ENCODE measurements at places on chromosomes 5 and 9. TPM values are rescaled to one million over a fixed set of nuclear protein-coding genes. Genes with fewer than 3 reads are reported as not detected.

Gene GPR150
- 3.4 TPM for total RNA-seq

Gene SPATA9
- not detected for total RNA-seq

Gene PDE6A
- total RNA-seq: not detected

Gene PCDHB12
- total RNA-seq: 8.4 TPM

Gene IGIP
- 67.6 TPM for total RNA-seq

Gene TRIM52
- 42.6 TPM for total RNA-seq

Gene RMRP
- total RNA-seq: 4,696 TPM

Gene GADD45G
- 6.9 TPM for total RNA-seq

Gene PCDHB11
- total RNA-seq: 9.5 TPM

Gene MCCC2
- 27.6 TPM for total RNA-seq

Gene MYOT
- total RNA-seq: 2.9 TPM

Gene IFNA2
- 2.5 TPM for total RNA-seq

Gene RLN1
- total RNA-seq: not detected

Gene NUTM2G
- total RNA-seq: not detected

- no peak for DNase-seq
Measured at GRCh38 chr5:112221128-112221527, 197.9 kb downstream of the EPB41L4A start.

- DNase-seq: peak; percentile 53
Measured at GRCh38 chr9:37421914-37422288, 595 bp upstream of the GRHPR start.

- no peak for DNase-seq
Measured at GRCh38 chr9:137265496-137266161, 10.5 kb downstream of the NELFB start.

GRCh38 chr5:38455796-38456330, 100.6 kb downstream of the LIFR start:
- DNase-seq: no peak

DNA sequence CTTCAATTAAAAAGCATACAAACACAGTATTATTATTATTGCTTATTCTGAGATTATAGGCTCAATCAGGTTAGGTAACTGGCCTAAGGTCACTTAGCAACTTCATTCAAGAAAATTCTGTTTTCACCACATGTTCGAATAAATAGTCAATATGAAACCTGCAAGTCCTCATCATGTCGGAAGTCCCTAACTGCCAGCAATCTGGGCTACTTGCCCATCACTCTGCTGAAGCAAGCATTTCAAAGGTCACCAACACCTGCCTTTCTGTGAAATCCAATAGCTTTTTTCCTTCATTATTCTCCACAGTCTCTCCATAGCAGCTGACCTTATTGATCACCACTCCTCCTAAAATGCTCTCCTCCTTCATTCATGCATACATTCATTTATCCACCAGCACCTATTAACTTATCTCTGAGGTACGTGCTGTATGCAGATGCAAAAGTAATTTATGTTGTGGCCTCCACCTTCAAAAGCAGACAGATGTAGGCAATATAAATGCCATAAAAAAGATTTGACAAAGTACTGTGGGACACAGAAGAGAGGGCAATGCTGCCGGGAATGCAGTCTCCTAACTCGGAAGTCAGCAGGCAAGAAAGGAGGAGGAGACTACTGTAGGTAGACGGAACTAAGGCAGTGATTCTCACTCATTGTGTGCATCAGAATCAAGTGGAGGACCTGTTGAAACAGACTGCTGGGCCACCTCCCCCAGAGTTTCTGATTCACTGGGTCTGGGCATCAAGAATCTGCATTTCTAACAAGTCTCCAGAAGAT, 310.9 kb downstream of the BNC2 start:
- DNase-seq: no peak

GRCh38 chr5:76781775-76782174, 37.1 kb upstream of the F2RL1 start:
- DNase-seq: no peak

- no peak for DNase-seq
Measured at GRCh38 chr5:140556438-140556837, 835 bp downstream of the SRA1 start.

GRCh38 chr5:137231540-137231939, 267.6 kb downstream of the SPOCK1 start:
- DNase-seq: no peak

- no peak for DNase-seq
Measured at GRCh38 chr9:131443648-131444047, 49.8 kb downstream of the PRRC2B start.

- no peak for DNase-seq
Measured at GRCh38 chr9:125100822-125101221, 42.5 kb downstream of the SCAI start.

GRCh38 chr9:105218673-105219072, 25.8 kb upstream of the SLC44A1 start:
- no peak for DNase-seq

GRCh38 chr5:59293700-59294099, 599.8 kb downstream of the PDE4D start:
- DNase-seq: no peak

- DNase-seq: no peak
Measured at GRCh38 chr5:75666801-75667200, 50.4 kb downstream of the POC5 start.

DNA sequence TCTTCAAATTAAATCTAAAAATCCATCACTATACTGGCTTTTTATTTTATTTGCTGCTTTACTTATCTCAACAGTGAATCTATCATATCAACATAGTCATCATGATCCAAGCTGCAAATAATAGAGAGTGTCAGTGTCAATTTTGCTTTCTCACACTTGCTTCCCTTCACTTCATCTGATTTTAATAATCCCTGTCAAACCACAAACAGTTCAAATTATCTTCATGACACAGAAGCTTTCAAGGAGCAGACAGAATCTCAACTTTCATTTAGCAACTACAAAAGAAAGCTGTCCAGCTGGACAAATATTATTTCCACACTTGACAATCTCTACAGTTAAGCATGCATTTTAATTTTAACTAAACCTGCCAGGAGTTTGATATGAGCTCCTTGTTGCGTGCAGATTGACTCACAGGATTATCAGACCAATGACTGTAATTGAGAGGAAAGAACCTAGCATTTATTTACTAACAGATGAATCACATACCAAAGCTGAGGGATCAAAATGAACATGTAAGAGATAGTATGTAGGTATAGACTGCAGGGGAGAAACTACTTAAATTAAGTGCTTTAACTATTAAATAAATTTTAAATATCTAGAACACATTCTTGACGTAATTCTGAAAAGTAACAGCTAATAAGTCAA, 56.0 kb downstream of the KIAA0825 start:
- DNase-seq: no peak

DNA sequence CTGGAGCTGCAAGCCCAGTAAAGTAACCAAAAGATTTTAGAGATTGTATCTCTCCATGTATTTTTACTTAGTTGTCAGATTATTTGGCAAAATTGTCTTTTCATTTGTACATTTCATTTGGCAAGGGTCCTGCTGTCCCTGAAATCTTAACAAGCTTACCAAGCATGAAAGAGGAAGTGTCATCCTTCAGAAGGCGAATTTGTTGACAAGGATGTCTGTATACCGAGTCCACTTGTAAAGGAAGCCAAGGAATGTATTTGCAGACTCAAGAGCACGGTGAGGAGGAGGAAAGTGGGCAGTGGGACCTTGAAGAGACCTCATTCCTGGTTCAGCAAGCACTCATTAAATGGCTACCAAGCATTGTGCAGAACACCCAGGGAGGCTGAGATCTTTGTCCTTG, 7.5 kb upstream of the OTULINL start:
- no peak for DNase-seq

GRCh38 chr9:107566611-107567061, 77.1 kb upstream of the KLF4 start:
- DNase-seq: no peak

DNA sequence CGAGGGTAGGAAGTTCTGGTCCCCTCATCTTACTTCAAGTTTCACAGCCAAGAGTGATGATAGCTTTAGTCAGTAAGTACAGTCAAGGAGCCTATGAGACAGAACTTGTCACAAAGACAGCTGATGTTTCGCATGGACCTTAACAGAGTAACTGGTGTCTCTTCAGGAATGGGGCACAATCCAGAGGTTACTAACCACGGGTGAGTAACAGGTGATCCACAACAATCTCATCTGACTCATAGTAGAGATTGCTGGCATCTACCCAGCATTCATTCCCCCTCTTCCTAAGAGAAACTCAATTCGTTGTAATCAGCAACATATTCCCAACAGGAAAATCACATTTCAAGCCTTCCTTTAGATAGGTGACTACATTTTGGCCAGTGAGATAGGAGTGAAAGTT, 126.7 kb downstream of the SNX18 start:
- DNase-seq: no peak

DNA sequence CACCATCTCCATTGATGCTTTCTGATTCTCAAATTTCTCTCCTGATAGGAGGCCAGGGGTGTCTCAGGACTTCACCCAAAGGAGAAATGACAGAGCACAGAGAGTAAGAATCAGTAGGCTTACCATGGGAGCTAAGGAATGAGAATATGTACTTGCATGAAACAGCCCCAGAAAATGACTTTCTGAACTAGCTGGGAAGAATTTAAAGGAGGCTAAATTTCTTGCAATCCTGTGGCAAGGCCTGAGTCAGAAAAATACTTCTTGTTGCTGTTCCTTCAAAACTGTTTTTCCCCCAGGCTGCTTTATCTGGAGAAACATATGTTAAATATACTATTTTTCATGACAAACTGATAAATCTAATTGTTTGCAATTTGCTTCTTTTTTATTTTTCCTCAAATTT, 53.4 kb upstream of the FBXL7 start:
- no peak for DNase-seq

GRCh38 chr5:1551426-1552301, 27.9 kb upstream of the LPCAT1 start:
- peak; percentile 9 for DNase-seq

DNA sequence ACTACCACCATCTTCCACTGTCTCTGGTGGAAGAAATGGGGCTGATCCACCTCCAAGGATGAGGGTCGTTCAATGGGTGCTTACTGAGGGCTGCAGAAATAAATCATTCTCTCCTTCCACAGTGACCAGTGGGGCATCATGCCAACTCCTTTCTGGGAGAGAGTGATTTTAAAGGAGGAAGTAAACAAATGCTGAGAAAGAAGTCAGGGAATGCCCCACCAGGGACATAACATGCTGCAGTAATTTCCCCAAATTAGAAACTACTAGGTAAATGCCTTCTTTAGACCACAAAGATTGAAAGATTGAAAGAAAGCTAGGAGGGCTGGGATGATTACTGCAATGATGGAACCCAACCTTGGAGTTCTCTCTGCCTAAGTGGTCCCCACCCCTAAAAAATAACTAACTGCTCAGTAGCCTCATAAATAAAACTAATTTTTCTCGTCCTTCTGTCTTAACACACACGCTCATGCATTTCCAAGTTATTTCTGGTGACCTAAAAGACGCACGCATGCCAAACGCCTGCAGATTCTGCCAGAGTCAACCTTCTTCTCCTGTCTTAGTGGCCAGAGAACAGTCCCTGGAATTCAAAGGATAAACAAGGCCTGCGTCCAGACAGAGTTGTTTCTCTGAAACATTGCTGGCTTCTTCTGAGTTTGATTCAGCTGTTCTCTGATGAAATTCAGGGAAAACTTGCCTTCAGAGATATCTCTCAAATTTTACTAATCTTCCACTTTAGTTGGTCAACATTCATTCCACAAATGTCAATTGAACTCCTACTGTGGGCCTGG, 250.0 kb downstream of the NR3C1 start:
- DNase-seq: peak; percentile 25

DNA sequence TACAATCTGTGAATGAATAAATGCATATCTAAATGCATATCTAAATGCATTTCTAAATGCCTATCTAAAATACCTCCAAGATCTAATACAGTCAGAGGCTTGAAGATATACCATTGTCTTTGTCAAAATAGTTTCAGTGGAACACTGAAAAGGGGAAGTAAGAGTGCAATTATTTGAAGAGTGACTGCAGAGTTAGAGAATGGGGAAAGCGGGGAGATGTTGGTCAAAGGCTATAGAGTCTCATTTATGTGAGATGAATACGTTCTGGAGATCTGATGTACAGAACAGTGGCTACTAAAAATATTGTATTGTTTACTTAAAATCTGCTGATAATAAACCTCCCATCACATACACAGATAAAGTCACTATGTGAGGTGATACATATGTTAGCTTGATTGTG, 1126.2 kb upstream of the CDH9 start:
- no peak for DNase-seq

GRCh38 chr5:39352951-39353350, 11.3 kb downstream of the C9 start:
- peak; percentile 34 for DNase-seq

DNA sequence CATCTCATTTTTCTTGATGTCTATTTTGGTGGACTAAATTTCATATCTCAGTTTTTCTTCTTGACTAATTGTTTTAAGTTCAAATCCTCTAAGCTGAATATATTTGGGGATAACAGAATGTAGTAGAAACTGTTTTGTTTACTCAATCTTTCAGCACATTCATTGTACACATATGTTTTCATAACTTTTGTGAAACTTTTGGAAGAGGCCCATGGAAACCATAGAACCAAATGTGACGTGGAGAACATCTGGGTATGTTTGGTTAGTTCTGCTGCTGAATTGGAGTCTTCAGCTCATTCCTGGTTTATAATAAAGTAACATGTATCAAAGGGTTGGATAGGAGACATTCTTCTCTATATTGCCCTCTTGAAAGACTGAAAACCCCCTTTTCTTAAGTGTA, 88.4 kb downstream of the CCDC171 start:
- no peak for DNase-seq

GRCh38 chr9:89781838-89782540, 177.2 kb downstream of the GADD45G start:
- no peak for DNase-seq

- no peak for DNase-seq
Measured at GRCh38 chr5:160937570-160937969, 85.6 kb upstream of the ATP10B start.

DNA sequence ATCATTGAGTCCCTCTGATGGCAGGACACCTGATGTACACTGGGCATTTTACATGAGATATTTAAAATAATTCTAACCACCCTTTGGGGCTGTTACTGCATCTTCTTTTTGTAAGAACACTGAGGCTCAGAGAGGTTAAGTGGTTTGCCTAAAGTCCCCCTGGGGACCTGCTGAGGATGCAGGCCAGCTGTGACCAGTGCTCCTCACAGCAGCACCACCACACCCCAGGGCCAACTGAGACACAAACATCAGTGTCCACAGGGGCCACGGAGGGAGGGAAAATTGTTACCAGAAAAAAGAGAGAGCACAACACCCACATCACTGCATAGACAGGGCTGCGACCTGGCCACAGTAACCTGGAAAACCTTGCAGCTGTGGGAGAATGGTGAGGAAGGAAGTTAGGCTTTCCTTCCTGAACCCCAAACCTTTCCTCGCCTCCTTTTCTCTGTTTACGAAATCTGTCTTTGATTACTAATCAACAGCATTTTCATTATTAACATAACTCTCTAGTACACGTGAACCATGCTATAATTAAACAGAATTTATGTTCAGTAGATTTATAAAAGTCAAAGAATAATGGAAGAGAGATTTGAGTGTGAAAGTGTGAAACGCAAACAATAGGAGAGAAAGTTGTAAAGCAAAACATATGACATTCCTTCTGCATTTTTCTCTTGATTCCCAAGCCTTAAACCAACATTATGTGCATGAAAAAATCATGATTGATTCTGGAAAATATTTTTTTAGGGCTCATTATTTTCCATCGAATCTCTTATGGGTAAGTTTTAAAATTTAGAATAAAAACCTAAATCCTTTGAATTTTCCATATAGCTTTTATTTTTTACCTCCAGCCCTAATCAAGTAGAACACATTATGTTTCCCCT, 228.1 kb upstream of the DAPK1 start:
- DNase-seq: no peak

Measured in dorsolateral prefrontal cortex (tissue), 122 donors.